ENCODE measurements at places on chromosomes 2 and 18. TPM values are rescaled to one million over a fixed set of nuclear protein-coding genes. Genes with fewer than 3 reads are reported as not detected.

DNA sequence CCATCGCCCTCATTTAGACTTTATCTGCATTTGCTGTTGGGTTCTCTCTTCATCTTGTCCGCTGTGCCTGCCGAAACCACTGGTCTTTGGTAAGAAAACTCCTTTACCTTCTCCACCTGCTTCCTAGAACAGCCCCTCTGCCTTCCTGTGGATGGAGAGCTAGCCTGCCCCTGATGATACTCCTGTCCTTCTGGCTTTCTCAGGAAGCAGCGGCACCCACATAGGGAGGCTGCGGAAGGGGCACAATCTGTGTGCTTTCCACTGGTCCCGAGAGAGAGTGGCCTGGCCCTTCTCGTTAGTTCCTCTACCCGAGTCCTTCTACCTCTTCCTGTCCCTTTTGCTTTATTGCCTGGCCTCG lies 80.3 kb upstream of the RBM44 start:
- no peak for DNase-seq

TMEM247 gene
- not detected for total RNA-seq

DNA sequence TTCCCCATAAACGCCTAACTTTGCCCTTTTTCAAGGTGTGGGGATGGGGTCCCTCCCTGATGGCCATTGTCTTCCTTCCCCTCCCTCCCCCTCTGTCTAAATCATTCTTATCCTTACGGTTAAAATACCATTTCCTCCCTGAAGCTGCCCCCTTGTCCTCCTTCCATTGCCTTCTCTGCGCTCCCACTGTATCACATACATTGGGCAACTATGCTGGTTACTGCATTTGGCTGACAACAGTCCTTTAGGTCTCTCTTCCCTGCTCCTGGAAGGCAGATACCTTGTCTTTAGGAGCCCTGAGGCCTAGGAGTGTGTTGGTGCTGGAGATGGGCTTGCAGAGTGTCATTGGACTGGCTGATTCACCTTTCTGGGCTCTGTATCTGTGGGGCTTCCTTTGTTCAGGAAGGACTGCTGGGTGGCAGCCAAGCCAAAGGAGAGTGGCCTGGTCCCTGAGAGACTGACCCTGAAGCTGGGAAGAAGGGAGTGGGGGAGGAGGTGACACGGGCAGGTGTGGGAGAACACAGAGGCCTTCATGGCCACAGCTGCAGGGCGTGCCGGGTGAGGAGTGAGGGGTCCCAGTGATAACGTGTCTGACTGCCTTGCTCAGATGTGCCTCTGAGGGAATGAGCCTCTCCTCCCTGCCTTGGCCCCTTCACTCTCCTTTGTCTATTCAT lies 2.2 kb downstream of the WNT6 start:
- DNase-seq: no peak

DNA sequence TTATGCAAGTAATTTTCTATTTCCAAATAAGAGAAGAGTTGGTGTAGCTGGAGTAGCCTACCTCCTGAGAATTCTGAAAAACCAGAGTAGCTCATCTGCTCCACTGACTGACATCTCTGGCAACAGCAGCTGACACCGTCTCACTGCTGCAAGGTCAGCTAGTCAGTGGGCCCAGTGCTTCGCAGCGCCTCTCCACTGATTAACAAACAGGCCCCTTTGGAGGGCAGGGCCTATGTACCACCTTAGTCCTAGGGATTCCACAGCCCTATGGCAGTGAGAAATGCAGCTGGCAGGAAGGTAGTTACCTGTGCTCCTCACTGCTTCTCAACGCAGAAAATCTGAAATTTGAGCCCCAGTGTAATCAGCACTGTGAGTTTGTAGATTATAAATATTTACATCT lies 97.5 kb downstream of the DLGAP1 start:
- DNase-seq: no peak

DNA sequence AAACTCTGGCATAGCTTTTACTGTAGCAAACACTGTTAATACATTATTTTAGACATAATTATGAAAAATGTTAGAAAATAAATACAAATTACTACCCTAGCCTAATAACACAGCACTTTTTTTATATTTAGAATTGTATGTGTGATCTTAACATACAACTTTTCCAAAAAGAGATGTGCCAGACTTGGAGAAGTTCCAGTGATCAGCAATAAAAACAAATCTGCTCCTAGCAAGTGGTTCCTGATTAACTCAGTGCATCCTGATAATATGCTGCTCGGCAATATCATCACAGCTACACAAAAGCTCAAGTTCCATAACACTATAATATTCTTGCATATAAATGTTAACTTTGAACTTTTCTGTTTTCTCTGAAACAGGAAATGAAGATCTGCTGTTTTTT lies 22.4 kb upstream of the PTPRM start:
- no peak for DNase-seq

DNA sequence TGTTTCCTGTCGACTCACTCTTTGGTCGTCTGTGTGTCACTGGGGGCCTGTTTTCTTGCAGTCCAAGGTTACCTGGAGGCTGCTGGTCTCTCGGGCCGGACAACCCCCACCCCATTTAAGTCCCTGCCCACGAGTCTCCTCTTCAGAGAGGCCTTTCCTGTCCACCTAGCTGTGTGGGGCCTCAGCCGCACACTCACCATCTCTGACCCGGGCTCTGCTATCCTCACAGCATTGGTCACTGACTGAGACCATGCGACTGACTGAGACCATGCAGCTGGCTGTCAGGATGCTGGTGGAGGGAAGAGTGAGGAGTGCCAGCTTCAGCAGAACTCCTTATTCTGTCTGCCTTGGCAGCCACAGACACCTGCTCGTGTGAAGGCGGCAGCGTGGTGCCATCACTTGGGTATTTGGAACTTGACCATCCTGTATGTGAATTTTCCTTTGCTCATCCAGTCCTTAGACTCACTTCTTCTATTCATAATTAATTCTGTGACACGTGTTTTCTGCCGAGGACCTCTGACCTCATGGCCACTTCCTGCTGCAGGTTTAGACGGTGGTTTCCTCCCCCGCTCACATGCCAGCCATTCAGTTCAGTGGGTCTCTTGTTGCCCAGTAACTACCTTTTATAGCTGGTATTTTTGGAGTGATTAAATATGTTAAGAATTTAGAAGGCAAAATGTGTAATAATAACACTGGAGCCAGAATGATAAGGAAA lies 47.5 kb upstream of the ASB1 start:
- no peak for DNase-seq

GRCh38 chr2:96957244-96957643 lies 29.1 kb downstream of the FAM178B start:
- no peak for DNase-seq

- DNase-seq: no peak
These were observed 376.6 kb downstream of the EIPR1 start for GRCh38 chr2:3000968-3001367.

OSR1 gene
- 1.3 TPM for total RNA-seq

DNA sequence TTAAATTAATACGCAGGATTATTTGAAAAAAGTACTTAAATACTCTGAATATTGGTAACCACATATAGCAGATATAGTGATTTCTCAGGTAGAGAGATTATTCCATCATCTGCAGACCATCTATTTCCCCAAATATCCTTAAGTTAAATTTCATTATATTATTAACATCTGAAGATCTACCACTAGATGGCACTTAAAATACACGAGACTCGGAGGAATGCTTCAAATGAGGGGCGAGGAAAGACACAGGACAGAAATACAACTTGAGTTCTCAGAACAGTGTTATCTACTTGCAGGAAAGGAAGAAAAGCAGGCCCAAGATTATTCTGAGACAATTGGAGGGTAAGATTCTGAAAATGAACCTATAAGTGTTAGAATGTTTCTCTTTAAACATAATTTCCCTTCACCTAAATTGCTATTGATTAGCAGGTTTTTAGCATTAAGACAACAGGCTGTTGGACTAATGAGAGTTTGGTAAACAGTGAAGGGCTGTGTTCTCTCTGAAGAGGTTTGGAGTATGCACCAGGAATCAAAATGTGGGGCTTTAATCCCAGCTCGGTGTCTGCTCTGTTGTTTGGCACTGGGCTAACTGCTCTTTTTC lies 76.9 kb upstream of the GCFC2 start:
- no peak for DNase-seq

ANKRD36 gene
- total RNA-seq: 21.2 TPM

DNA sequence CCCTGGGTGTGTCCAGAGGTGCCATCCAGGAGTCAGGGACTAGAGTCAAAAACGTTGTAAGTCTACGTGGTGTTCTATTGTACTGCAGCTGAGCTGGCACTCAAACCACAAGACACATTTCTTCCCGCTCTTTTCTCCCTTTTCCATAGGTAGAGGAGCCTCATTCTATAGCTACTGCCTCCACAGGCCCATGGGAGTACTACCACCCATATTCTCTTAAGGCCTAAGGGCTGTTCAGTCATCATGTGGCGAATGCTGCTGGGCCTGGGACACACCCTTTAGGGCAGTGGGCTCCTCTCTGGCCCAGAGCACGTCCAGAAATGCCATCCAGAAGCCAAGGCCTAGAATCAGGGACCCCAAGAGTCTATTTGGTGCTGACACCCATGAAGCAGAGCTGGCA lies 1271.7 kb downstream of the CNTNAP5 start:
- no peak for DNase-seq

DNA sequence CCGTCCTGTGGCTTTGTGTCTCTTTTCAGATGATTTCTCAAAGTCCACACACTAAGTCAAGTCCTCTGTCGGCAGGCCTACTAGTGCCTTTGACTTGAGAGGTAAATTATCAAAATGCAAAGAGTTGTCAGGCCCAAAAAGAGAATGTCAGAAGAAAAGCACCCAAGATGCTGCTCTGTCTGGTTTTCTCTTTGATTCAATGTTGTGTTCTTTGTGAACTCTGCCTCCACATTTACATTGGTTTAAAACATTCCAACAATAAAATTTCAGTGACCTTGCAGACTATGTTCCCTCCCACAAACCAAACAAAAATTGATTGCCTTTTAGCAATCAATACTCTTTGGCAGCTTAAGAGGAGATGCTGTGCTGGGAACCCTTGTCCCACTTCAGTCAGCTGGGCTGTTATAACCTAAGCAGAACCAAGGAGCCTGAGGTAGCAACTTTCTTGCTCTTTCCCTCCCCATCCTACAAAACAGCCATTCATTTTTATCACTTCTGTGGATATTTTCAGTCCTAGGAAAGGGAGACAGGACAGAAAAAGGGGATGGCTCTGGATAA lies 19.6 kb upstream of the SATB2 start:
- DNase-seq: no peak

RAD51AP2 gene
- not detected for total RNA-seq

Measured in glomerular endothelial cell (primary cell).